ENCODE measurements at places on chromosomes 7 and 10.

DNA sequence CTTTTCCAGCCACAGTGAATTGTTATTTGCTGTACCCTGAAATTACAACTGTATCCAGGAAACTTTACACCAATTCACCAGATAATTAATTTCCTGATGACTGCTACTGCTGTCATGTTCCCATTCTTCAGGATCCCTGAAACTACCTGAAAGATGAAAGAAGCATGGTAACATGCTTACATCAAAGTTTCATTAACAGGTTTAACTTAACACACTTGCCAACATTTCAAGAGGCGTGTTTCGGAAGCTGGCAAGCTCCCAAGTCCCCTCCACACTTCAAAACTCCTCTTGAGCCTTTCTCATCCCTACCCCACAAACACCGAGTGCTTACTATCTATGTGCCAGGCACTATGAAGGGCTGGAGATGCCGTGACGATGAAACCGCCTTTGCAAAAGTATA, 88.6 kb downstream of the MPP7 start:
- DNase-seq = no peak

GRCh38 chr7:122768827-122769226, 66.1 kb upstream of the RNF148 start:
- DNase-seq = no peak

DNA sequence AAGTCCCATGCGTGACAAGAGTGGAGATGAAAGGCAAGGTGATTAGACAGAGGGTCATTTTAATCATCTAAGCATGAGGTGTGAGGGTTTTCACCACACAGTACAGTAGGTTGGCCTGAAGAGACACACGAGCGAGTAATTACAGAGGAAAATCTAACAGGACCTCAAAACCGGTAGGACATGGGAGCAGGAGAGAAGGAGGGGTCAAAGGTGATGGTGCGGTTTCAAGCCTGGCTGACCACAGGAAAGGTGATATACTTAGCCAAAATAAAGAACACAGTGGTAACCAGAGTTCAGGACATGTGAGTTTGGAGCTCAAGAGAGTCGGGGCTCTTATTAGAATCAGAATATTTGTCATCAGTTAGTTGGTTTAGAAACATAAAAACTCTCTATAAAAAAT, 20.0 kb downstream of the GLI3 start:
- DNase-seq = no peak

- DNase-seq = no peak
Measured at GRCh38 chr10:48234295-48234694, 40.2 kb downstream of the FRMPD2 start.

DNA sequence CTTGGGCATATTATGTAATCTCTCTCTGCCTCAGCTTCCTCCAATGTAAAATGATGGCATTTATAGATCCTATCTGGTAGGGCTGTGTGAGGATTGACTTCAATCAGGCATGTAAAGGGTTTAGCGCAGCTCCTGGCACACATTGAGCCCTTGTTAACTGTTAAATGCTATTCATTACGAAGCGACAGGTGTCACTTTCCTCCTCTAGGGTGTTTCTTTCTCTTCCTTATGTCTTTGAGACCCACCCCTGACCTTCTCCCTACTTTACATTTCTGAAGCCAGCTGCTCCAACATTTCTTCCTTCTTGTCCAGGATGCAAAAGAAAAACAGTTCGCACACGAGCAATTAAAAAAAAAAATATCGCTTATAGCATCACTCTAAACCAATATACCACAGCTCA, 5.7 kb upstream of the R3HCC1L start:
- DNase-seq = no peak

GRCh38 chr7:128405471-128406313, 4.1 kb downstream of the IMPDH1 start:
- peak; percentile 18 for DNase-seq

- DNase-seq = no peak
Measured at GRCh38 chr10:93445978-93446720, 36.0 kb downstream of the MYOF start.

DNA sequence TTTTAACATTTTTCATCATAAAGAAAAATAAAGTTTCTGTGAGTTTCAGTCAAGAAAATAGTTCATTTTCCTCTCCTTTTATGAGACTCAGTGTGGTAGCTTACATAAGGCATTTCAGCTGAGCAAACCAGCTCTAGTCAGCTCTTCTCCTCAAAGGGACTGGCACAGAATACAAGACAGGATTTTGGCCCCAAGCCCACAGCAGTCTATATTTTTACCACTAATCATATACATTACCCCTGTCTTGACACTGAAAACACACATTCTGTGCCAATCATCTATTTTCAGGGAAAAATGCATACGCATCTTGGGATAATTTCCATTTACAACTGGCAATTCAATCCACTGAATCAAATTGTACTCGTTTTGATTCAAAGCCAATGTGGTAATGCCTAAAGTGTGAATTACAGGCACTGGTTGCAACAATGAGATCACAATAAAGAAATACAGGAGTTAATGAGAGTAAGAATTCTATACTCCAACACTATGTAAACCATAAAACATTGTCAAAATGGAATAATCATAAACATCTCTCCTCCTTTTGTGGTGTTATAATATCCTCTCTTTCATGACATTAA, 186.4 kb downstream of the CACNA2D1 start:
- no peak for DNase-seq

DNA sequence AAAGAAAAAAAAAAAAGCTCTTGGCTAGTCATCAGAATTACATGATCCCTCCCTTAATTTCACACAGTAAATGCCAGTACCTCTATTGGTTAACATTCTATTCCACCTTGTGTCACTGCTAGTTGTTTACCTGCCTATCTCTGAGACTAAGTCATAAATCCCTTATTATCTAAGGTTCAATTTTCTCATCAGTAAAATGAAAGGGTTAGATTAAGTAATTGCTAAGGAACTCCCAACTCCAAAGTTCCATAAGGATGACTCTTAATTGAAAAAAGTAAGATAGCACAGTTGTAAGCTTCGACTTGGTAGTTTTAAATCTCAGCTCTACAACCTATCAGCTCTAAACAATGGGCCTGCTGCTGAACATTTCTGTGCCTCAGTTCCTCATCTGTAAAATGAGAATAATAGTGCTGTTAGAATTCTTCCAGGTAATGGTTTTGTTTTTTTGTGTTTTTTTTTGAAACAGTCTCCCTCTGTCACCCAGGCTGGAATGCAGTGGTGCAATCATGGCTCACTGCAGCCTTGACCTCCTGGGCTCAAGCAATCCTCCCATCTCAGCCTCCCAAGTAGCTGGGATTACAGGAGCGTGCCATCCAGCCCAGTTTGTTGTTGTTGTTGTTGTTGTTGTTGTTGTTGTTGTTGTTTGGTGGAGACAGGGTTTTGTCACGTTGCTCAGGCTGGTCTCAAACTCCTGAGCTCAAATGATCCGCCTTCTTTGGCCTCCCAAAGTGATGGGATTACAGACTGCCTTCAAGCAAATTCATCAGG, 35.6 kb downstream of the SRPK2 start:
- DNase-seq = no peak

GRCh38 chr7:27192546-27193334, 7.2 kb downstream of the HOXA13 start:
- no peak for DNase-seq

DNA sequence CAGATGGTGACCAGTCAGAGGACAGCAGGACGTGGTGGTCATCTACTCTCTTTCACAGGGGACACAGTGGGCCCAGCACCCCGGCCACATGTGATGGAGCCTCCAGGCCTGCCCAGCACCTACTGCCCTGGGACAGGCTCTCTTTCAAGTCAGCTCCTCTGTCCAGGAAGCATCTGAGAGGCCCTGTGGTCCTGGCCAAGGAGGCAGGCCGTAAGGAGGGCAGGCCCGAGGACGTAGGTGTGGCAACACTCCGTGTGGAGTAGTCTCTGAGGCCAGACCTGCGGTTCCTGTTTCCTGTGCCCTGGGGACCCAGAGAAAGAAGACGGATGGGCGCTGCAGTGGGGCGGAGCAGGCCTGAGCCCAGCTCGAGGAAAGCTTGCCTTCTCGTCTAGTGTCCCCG, 179.2 kb downstream of the EBF3 start:
- DNase-seq = no peak

DNA sequence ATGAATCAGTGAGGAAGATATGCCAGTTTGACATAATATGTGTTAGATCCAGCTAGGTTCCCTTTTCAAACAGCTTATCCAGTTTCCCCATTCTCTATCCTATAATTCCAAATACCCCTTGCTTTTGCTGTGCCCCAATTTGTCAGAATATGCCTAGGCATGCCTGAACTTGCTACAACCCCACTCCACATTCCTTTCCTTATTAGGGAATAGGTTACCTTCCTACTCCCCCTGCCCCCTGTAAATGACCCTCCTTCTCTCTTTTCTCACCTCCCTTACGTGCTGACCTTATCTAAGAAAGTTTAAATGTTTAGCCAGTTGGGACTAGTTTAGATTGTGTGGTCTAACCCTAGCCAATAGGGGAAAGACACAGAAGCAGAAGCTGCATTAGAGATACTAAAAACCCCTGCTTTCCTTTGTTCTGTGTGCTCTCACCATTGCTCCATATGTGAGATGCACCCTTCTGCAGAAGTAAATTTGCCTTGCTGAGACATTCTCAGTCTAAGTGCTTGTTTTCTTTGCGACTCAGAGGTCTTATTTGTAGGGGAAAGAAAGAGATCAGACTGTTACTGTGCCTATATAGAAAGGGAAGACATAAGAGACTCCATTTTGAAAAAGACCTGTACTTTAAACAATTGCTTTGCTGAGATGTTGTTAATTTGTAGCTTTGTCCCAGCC, 267.8 kb downstream of the SH2D4B start:
- DNase-seq = no peak

- DNase-seq = no peak
Measured at GRCh38 chr10:458421-458851, 231.0 kb downstream of the DIP2C start.

DNA sequence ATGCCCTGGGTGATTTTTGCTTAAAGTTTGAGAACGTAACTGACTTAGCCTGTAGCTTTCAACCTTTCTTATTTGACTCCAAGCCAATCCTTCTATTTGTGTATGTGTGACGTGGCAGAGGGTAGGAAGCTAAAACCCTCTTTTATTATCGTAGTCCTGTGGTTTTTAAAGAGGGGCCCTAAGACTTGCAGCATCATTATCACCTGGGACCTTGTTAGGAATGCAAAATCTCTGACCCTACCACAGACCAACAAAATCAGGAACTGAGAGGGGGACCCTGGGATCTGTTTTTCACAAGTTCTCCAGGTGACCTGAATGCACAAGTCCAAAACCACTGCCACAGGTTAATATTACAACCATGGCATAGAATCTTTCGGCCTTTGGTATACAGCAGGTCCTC, 80.1 kb downstream of the OSBPL3 start:
- DNase-seq = no peak

- no peak for DNase-seq
Measured at GRCh38 chr7:68821846-68822245, 776.4 kb upstream of the AUTS2 start.

- DNase-seq = no peak
Measured at GRCh38 chr7:108403597-108404217, 52.5 kb downstream of the NRCAM start.

- no peak for DNase-seq
Measured at GRCh38 chr10:18402853-18403252, 248.5 kb downstream of the NSUN6 start.

GRCh38 chr10:11411926-11412545, 199.4 kb downstream of the USP6NL start:
- no peak for DNase-seq

DNA sequence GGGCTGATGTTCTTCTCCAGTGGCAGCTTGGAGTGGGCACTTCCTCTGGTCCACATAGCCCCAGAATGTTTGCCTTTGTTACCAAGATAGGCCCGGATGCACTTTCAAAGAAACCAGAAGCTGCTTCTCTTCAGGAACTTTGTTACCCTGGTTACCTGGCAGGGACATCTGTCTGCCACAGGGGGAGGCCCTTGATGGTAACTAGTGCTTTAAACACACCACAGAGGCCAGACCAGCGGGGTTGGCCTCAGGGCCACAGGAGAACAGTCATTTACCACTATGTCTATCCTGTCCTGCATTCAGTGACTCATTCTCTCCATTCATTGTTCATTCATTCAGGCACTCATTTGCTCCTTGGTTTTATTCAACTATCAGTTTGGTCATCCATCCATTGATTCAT, 11.9 kb upstream of the PLEKHA1 start:
- no peak for DNase-seq

DNA sequence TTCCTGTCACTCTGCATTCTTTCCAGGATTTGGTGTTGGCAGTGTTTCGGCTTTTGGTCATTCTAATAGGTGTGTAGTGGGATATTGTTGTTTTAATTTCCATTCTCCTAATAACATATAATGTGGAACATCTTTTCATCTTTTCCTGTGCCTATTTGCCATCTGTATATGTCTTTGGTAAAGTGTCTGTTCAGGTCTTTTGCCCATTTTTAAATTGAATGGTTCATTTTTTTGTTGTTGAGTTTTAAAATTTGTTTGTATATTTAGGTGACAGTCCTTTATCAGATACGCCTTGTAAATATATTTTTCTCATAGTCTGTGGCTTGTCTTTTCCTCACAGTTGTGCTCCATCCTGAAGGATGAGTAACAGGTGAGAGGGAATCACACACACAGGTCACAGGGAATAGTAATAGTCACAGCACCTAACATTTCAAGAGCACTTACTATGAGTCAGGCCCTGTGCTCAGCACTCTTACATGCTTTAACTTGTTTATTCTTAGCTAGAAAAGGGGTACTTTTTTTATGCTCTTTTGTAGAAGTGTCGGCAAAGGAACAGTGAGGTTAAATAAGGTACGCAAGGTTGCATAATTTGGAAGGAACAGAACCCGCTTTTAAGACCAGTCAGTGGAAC, 117.1 kb upstream of the GATA3 start:
- DNase-seq = no peak

Data from stimulated activated naive B cell treated with anti-CD40 and anti-IgM and Interleukin-4, amounts not matched to agents 10 μg/mL and 1 μg/mL and 100 μg/mL, for 72 hours (primary cell).